ENCODE measurements at places on chromosomes 3 and 15.
A peak's percentile ranks its signal among the peaks of the same experiment; 100 is the strongest.

GRCh38 chr15:61146091-61146930, 82.8 kb downstream of the RORA start:
- DNase-seq, result no peak

- no peak for DNase-seq
Measured at GRCh38 chr3:10655105-10655504, 149.7 kb upstream of the ATP2B2 start.

- DNase-seq, result no peak
Measured at GRCh38 chr3:24389108-24390090, 105.3 kb downstream of the THRB start.

- DNase-seq, result no peak
Measured at GRCh38 chr15:67072958-67073357, 7.6 kb downstream of the SMAD3 start.

- DNase-seq, result no peak
Measured at GRCh38 chr3:112127522-112128494, 5.2 kb downstream of the GCSAM start.

DNA sequence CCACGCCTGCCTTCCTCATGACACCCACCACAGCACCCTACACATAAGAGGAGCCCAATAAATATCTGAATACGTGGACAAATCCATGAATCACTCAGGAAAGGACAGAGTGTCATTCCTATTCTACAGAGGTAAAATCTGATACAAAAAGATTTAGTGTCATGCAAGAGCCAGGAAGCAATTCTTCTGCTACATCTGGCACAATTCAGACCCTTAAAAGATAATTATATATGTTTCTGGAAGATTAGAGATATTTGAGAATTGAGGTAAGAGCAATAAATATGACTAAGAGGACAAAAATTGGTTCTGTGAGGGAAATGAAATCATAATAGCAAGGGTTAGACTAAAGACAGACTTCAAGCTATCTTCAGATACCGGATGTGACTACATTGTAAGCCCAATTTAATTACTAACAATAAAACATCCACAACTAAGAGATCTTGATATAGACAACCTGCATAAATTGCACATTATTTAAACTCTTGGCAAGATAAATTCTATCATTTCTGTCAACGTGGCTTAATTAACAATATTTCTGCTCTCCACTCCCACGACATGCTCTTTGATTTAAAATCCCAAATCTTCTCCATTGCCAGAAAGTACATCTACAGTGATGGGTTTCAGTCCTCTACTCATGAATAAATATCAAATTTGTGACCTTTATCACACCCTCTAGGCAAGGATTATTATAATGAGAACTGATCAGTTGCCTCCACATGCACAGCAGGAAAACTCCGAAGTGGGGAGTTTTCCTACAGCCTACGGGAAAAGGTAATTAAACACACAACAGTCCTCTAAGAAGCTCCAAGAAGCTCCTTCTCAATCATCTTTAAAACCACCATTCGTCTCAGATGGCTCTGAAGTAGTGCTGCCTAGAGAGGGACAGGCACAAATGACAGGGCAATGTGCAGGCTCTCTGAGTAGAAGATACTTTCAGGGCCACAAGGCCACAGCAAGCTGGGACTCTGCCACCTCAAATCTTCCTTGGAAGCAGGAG, 32.6 kb downstream of the MB21D2 start:
- DNase-seq, result no peak

DNA sequence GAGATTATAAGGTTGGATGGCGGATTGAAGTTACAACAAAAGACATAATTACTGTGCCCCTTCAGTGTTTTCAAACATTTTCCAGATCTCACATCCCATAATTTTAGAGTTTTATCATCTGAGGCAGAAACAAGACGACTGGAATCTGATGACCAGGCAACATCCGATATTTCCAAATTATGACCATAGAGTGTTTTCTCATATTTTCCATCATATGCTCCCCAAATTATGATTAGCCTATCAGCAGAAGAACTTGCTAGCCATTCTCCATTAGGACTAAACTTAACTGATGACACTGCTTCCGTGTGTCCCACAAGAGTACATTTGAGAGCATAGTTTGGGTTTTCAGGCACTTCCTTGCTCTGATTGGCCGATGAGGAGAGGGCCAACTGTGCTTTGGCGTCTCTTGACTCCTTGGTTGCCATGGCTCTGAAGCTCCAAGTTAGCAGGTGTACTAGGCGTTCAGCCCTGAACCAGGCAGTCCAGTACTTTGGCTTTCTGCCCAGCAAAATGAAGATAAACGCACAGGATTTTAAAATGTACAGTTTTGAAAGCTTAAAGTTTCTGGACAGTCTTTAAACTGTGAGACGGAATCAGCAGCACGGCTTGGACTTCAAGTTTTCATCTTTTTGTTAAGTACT, 638 bp downstream of the WDR5B start:
- peak; percentile 24 for DNase-seq

DNA sequence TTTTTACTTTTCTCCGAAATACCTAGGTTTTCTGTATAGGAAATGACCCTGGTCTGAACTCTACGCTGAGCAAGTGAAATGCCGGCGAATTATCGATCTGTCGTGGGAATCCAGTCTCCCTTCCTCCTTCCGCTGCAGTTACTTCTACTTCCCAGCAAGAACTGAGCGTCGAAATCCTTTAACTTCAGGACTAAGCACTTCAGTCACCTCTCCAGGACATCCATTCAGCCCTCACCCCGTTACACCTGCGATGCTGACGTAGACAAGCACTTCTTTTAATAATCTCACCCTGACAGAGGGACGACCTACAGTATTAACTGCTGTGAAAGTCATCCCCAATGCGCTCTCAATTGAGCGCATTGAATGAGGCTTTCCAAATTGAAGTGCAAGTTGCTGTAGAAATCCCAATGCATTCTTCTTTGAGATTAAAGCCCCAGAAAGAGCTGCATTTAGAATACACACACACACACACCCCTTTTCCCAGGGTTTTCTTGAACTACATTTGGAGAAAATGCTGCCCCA, 1.3 kb downstream of the TOP2B start:
- DNase-seq, result no peak

DNA sequence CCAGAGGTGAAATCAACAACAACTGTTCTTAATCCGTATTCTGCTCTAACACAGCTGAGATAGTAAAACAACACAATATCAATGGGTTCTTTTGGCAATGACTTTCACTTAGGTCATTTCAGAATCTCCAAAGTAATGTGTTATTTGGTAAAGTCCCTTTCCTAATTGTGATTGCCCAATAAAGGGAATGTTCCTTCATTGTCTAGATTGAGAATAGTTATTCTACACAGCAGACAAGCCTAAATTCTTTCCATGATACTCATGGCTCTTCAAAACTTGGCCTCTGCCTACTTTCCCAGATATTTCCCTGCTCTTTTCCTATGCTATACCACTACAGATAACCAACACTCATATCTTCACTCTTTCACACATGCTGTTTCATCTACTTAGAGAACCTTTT, 219.8 kb downstream of the FMN1 start:
- DNase-seq, result no peak

- DNase-seq, result no peak
Measured at GRCh38 chr15:27273506-27273905, 302.5 kb downstream of the GABRG3 start.

DNA sequence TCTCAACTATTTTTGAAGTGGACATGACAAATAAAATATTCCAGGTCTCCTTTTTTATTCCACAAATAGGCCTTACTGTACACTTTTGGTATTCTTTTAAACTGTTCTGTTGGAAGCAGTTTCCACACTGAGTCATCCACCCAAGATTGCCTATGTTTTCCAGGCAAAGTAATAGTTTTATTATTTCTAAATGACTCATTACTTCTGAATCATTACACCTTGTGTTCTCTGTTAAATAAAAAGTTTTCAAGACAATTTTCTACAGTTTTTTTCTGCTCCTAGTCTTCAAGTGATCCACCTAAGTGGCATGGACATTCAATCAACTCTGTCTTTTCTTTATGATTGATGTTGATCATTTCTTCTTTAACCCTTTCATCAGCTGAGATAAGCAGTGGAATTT, 26.5 kb downstream of the PPP2R3A start:
- no peak for DNase-seq

GRCh38 chr15:81302701-81303109, 21.2 kb downstream of the STARD5 start:
- DNase-seq, result no peak

- no peak for DNase-seq
Measured at GRCh38 chr15:89299896-89300295, 34.7 kb downstream of the POLG start.

DNA sequence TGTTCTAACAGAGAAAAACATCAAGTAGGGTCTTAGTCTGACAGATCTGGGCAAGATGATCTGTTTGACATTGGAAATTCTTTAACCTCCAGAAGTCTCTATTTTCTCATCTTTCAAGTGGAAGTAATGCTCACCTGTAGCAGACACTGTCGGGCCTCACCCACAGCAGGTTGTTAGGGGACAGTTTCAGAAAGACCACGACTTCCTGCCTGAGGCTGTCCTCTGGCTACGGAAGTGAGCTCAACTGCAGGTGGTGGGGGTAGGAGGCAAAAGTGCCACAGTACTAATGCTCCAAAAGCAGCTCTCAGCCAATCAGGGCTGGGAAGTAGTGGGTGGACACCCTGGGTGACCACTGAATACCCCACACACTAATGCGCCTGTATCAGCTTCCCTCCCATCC, 111.4 kb upstream of the TOPAZ1 start:
- no peak for DNase-seq

DNA sequence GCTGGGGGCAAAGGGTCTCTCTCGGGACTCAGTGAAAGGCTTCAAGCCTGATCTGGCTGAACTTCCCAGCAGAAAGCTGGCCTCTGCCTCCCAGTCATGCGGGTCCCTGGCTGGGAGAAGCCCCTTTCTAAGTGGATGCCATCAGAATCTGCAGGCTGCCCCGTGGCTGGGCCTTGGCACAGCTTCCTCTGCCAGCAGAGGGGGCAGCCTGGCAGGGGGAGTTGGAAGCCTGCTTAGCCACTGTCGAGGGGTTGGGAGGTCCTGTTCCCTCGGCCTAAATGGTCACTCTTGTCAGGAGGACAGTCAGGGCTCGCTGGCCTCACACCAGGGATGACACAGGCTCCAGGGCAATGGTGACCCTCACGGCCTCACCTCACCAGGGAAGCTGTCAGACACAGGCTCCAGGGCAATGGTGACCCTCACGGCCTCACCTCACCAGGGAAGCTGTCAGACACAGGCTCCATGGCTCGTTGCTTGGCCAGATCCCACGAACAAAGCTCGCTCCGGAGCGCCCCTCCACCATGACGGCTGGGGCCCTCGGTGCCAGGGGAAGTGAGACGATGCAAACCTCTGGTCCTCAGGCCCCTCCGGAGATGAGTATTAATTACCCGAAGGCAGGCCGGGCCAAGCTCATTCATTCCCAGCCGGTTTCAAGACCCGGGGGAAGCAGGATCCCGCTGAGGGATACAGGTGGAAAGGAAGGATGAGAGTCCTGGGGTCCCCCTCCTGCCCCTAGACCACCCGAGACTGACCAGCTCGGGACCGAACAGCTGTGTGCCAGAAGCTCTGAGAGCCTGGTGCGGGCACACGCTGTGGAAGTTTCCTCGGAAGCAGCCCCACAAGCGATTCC, 151.0 kb downstream of the CHSY1 start:
- DNase-seq, result no peak

DNA sequence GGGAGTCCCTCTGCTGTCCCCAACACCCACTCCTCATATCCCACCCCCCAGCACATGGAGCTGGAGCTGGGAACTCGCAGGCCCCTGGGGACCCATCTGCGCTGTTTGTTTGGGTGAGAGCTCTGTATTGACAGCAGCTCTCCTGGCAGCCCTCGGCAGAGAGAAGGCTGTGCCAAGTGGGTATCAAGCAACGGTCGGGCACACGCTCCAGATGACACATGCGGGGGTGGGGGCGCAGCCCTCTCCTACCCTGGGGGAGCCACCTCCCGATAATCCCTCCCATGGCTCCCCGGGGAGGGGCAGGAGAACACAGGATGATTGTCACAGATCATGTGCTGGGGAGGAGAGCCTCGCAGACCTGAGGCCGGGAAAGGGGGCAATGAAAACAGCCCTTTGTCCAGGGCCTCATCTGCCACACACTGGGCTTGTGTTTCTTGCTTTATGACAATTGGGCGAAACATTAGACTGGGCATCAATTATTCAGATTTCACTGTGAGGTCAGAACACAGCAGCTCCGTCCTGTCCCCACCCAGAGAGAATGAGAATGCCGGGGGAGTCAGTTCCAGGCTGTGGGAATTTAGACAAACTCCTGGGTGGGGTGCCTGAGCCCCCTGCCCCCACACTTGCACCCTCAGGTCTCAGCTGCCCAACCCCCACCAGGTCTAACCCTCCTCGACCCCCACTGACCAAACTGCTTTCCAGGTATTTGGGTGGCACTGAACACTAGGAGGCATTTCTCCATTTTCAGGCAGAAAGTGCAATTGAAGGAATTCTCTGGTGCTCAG, 46.4 kb upstream of the KLF13 start:
- peak; percentile 43 for DNase-seq

DNA sequence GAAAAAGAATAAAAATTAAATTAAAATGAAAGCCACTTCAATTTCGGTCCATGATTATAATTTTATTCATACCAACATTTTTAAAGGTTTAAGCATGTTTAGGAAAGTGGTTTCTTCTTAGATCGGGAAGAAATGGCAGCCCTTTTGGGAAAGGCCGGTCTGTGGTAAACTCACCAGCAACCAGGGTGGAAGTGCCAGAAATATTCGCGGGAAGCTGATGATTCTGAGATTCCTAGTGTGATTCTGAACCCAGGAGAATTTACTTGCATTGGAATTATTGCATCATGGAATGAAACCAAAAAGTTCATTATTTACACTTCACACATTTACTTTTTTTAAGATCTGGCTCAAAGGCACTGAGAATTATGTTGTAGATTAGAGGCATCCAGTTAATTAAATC, 97.2 kb upstream of the CCNL1 start:
- no peak for DNase-seq

GRCh38 chr3:116285781-116286421, 159.4 kb downstream of the LSAMP start:
- no peak for DNase-seq

DNA sequence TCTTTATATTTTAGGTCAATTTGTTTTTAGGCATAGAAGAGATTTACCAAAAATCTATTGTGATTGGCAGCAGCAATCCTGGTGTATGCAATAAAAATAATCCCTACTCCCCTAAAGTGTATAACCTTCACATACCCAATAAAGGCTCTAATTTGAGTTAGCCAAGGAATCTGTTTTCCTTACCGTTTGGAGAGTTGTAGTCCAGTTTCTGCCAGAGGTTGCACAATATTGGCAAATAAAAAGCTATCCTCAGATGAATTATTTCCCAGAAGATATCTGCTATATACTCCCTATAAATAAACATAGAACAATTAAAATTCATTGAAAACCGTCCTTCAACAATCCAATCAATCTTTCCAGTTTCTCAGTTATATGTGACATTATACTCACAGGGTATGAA, 31.1 kb downstream of the ACKR4 start:
- DNase-seq, result no peak

DNA sequence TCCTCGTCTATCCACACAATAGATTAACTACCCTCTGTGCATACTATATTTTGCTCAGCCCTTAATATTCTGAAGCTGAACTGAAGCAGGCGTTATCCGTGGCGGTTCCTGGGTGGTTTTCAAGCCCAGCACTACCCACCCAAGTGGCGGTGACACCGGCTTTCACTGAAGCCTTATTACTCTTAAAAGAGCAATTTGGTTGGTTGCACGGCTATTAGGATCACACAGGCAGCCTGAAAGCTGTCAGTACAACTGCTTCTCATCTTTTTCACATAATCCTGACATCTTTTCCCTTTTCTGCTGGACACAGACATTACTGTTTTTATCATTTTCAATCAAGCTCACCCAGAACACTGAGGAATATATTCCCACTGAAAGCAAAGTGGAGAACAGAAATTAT, 525.3 kb upstream of the ZNF717 start:
- DNase-seq, result no peak

GRCh38 chr3:115525731-115526130, 97.6 kb upstream of the GAP43 start:
- DNase-seq, result no peak

GRCh38 chr3:186180151-186180550, 71.3 kb upstream of the ETV5 start:
- no peak for DNase-seq
